ENCODE measurements at places on chromosomes 3 and 15. TPM values are rescaled to one million over a fixed set of nuclear protein-coding genes. Genes with fewer than 3 reads are reported as not detected.

The COL6A5 gene
- total RNA-seq, result 0.32 TPM

The CCDC33 gene
- total RNA-seq, result not detected

The CHRFAM7A gene
- not detected for total RNA-seq

The FBXW12 gene
- 0.55 TPM for total RNA-seq

The PSTPIP1 gene
- not detected for total RNA-seq

The FAH gene
- 5.3 TPM for total RNA-seq

The PDZRN3 gene
- 0.24 TPM for total RNA-seq

The KNL1 gene
- 40.3 TPM for total RNA-seq

DNA sequence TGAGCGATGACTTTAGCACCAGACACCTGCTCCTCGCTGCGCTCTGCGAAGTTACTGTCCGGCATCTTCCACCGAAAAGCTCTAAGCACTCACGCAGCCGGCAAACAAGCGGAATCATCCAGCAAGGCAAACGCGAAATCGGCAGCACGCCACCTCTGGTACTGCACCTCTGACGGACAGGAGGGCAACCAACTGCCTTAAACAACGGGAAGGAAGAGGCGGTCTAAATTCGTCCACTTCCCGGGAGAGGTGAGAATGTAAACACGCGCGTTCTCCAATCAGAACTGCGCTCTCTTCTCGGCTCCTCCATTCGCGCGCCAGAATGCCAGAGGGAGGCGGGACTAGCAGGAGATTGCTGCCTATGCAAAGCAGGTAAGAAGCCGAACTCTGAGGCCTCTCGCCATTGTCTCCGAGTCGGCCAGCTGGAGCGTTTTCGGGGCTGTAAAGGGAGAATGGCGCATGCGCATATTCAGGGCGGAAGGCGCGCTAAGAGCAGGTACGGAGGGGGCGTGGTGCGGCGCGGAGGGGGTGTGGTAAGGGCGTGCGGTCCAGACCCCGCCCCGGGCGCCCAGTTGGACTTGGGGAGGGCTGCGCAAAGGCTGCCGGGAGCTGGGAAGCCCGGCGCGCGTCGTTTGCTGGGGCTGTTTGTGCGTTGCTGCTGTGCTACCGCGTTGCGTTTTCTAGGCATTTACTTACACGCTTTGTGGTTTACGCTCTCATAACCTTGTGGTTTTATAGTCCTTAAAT is at the start of the genes BTD and HACL1:
TSS of gene BTD (plus strand) at position 347 of the 747 bp plus-strand sequence. CDS start 33,695 bp downstream, outside the sequence.
TSS of gene HACL1 (minus strand) at position 171 of the 747 bp plus-strand sequence. CDS start at position 65, 106 bp downstream.
- DNase-seq, result peak; percentile 100

DNA sequence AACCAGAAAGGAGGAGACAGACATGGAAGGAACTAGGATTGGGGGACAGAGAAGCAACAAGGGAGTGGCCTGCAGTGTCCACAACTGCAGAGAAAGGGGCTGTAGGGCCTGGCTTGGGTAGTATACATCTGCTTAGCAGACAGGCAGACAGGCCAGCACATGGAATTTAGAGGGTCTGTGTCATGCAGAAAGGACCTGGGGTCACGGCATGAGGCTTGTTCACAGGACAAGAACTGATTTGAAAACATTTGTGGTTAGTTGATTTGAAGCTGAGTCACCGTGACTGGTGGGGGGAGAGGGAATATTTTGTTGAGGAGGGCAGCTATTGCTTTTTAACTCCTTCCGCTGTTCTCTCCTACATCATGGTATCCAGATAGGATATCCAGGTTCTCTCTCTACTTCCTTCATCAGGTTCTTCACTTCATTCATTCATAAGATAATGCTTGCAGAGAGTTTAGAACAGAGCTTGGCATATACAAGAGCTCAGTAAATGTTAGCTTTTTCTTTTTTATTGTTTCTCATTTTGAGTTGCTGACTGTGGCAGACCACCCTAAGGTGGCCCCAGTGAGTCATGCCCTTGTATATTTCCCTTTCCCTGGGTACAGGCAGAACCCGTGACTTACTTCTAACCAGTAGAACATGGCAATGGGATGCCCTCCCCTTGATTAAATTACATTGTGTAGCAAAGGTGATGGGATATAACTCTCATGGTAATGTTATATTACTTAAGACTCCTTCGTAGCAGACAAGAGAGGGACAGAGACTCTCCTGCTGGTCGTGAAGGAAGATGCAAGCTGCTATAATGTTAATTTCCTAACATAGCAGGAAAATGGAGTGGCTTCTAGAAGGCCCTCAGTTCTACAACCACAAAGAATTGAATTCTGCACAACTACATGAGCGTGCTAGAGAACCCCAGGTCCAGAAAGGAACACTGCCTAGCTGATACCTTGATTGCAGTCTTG is 95.0 kb upstream of the NMNAT3 start:
- no peak for DNase-seq

GRCh38 chr15:71002316-71002715 is 109.7 kb downstream of the LRRC49 start:
- DNase-seq, result no peak

GRCh38 chr3:190631295-190631694 is 117.4 kb downstream of the IL1RAP start:
- no peak for DNase-seq

DNA sequence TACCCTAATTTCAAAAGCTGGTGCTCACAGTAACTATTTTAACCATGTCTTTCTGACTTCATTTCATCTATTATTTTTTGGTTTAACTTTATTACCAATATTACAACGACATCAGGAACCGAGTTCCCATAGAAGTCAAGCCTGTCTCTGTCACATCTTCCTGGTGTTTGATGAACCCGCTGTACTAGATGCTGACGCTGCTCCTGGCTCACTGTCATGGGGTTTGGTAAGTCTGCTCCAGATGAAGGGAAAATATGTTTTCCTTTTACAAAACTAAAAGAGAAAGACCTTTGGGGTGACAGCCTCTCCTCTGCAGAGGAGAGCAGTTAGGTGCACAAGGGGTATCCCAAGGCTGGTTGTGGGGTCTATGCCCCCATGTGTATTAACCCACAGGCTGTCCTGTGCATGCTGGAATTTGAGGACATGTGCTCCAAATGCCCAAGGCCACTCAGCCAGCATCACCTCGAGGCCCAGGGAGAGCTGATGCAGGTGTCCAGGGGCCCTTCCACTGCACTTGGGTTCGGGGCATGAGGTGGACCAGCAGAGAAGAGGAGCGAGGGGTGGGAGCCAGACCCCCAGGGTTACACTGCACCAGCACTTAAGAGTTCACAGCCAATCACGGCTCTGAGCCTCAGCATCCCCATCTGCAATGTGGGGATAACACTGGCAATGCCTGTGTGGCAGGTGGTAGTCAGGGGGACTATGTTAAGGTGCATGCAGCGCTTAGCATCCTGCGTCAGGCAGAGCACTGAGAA is 62.2 kb downstream of the ATP10A start:
- DNase-seq, result no peak

GRCh38 chr15:69865369-69865768 is 232.3 kb downstream of the TLE3 start:
- no peak for DNase-seq

DNA sequence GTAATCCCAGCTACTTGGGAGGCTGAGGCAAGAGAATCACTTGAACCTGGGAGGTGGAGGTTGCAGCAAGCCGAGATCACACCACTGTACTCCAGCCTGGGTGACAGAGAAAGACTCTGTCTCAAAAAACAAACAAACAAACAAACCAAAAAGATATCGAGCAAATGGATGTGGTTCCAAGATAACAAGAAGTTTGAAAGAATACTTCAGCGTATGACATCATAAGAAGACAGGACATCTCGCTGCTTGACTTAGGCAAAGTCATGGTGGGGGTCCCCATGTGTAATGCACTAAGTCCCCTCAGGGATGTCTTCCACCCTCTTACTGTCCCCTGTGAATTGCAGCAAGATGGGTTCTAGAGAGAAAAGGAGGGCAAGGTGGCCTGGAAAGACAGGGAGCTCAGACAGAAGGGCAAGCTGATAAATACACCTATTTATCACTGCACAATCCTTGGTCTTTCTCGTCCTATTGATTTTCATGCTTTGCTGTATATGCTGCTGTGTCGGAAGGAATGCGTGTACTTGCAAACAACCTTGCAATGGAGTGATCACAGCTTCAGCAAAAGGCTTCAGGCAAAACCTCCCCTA is 115.0 kb downstream of the BDH1 start:
- no peak for DNase-seq

DNA sequence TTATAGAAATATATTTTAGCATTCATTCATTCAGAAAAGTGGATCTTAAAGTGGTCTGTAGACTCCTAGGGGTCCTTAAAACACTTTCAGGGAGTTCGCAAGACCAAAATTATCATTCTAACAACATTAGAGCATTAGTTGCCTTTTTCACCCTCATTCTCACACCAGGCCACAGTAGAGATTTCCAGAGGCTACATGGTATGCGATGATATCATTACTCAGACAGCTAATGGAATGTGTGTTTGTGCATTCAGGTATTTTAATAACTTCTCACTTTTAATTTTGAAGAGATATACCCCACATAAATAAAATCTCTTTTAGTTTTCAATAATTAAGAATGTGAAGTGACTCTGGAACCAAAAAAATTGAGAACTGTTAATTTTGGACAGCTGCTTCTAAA is 206.9 kb downstream of the NSUN3 start:
- DNase-seq, result no peak

DNA sequence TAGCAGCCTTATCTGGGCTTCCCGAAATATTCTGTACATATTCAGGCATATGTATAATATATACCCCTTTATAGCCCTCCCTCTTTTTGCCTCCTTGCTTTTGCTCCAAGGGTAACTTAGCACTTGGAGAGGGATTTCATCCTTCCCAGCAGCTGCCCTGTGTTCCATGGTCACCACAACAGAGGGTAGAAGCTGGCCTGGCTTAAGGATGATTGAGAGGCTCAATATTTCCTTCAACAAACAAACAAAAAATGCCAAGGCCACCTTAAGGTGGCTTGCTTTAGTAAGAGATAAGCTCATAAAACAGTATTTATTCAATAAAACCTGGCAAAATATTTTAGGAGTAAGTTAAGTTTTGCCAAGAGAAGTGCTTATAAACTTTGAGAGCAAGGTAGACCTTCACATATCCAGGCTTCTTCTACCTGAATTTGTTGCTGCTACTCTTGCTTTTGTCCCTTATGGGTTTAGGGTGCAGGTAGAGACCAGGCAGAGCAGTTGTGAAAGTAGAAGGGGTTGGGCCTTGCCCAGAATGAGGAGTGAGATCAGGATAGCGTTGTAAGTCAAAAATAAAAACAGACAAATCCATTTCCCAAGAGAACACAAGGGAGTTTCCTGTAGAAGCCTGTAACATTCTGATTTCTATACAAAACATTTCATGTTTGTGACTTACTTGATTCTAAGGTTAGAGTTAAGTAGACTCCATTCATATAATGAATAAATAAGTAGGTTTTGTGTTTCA is 52.7 kb upstream of the ATOSA start:
- DNase-seq, result no peak

DNA sequence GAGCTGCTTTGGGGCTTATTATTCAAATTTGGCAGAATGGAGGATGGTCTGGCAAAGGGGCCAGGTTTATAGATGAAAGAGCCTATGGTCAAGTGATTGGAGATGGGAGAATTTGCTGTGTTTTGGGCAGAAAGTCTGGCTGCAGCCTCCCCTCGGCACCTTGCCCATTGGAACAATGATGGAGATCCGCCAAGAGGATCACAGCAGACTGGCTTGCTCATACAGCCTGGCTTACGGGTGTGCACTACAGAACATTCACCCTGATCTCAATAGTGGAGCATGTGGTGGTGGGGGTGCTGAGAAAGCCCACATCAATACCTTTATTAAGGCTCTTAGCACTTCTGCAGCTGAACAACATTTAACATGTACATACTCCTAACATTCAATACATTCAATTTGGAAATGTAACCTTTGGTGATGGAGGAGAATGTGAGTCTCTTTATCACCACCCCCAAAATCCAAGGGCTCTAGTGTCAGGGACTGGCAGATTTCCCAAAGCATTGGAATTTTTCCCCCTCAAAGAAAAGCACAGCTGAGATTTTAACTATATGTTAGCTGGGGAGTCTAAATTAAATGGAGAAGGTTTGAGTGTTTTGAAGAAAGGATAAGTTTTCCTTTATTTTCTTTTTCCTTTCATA is 118.4 kb upstream of the TMC3 start:
- DNase-seq, result no peak

- no peak for DNase-seq
These were observed 59.2 kb upstream of the RAB6B start for GRCh38 chr3:133954717-133955360.

GRCh38 chr3:48077815-48078214 is 61.6 kb upstream of the MAP4 start:
- DNase-seq, result no peak

GRCh38 chr3:112228786-112229185 is 65.2 kb downstream of the SLC9C1 start:
- no peak for DNase-seq

- DNase-seq, result no peak
These were observed 95.5 kb upstream of the COL8A1 start for GRCh38 chr3:99542767-99543518.

DNA sequence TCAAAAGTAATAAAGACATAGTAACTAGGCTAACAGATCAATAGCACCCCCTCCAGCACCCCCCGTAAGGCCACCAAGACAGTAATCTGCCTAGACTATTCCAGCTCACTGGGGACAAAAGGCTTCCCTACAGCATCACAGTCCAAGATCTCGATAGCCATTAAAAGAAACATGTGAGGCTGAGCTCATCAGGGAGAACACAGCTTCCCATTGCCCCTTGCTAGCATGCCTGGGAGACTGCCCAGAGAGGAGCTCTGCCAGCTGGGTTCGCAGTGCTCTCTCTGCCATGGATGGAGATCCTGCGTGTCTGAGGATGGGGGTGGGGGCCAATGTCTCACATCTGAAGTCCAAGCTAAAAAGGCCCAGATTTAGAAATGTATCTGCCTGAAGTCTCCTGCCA is 17.8 kb downstream of the LRIG1 start:
- DNase-seq, result no peak

- no peak for DNase-seq
These were observed 20.6 kb downstream of the NR2E3 start for GRCh38 chr15:71830981-71831380.

DNA sequence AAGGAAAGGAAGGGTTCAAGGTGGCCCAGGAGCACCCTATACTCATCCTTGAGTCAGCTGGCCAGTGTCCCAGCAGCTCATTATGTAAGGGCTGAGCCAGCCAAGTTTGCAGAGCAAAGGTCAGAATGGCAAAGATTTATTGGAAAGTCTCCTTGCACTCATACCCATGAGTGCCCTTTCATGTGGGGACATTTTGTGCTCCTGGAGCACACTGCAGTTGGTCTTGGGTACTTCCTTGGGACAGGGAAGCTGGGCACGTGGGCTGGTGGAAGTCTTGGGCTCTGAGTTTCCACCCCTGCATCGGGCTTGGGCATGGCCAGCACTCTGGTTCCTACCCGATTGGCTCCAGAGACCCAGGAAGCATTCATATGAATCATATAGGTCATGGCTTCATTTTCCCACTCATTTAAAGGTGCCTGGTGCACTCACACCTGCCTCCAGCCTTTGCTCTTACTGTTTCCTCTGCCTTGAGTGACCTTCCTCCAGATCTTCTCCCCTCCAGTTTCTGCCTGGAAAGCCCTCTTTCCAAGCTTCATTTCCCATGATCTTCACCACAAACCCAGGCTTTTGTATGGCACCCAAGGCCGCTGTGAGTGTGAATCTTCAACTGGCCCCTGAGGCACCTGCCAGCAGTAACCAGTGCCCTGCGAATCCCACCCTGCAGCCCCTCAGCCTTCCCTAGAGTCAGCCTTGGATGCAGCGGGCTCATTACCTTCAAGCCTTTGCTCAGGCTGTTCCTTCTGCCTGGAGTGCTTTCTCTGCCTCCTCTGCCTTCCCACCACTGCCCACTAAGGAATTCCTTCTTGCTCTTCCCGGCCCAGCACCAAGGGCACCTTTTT is 10.5 kb upstream of the PRKCD start:
- no peak for DNase-seq

Data from A673 (cell line).